ENCODE measurements at places on chromosomes 4 and X.

DNA sequence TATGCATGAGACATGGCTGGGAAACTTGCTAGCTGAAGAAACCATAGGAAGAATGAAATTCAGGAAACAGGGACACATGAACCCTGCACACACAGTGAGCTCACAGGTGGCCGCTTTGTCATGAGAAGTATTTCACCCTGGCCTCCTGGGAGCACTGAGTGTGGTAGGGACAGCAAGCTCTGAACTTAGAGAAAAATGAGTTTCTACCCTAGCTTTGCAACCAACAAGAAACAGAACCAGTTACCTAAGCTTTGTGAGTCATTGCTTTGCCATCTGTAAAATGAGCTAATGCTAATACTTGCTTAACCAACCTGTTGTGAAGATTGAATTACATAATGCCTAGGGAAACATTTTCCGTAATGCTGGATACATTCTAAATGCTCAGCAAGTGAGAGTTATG, 206.6 kb upstream of the HS3ST1 start:
- DNase-seq, result no peak

- DNase-seq, result no peak
Observed at GRCh38 chr4:169096221-169096620, 86.2 kb upstream of the CBR4 start.

DNA sequence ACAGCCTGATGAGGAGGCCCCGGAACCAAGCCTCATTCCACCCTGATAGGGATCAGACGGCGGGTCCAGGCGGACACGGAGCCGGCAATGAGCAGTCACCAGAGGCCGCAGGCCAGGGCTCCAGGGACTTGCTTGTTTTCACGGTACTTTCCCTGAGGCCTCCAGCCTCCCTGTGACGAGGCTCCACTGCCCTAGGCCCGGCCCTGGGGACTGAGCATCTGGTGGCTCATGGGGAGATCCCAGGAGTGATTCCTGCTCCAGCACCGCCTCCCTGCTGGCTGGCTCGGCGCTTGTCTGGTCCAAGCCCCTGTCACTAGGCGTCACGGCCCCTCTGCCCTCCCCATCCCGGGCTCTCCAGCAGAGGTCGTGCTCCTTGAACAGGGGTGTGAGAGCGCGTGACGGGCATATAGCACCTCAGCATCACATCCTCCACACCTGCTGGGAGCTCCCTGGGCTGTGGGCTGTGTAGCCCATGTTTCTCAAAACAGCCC, 14.1 kb downstream of the HTRA3 start:
- DNase-seq, result no peak

DNA sequence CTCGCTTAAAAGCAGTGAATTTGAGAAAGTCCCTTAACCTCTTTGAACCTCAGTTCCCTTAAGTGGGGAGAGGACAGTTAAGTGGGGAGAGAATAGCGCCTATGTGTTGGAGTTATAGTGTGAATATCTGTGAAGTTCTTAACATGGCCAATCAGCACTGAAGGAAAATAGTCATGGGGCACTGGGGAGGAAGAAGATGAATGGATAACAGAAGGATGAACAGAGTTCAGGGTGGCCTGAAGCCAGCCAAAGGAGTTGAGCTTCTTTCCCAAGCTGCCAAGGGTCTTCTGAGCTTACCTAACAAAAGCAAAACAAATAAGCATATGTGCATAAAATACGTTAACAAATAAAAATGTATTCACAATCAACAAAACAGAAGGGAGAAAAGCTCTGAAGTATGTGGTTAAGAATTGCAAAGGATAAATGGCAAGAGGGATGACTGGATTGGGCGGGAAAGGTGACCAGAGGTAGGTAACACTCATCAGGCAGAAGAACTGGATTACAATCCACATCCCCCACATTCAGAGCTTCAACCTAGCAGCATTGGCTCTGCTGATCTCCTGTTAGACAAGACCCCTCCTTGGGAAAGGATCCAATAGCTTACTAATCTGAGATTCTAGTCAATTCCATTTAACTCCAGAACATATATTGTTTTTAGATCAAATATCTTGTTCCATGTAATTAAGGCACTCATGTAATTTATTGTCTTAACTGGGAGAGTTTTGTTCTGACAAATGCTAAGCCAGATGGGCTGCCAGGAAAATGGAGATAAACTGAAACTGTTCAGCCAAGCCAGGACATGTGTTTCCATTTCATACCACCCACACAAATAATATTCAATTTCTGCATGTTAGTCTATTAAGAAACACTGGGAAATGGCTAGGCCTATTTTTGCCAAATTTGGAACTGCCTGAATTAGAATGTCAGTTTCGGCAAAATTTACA, 221.2 kb downstream of the LDB2 start:
- DNase-seq, result no peak

DNA sequence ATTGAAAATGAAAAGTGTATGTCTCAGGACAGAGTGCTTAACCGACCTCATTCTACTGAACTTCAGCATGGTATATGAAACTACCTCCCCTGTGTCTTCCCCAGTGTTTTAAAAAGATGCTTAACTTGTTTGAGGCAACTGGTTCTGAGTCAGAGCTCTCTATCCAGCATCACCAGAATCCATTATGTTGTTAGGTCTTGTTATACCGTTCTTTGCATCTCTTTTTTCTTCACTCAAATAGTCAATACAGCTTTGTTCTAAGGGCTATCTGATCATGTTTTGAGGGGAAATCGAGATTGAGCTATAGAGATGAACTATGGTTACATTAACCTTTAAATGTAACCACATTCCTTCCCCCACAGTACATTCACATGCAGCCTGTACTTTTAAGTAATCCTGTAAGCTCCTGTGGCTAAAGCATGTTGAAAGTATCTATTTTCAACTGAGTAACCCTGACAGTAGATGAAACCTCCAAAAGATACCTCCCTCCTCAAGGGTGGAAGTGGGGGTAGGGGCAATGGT, 514.4 kb downstream of the RPA4 start:
- no peak for DNase-seq

DNA sequence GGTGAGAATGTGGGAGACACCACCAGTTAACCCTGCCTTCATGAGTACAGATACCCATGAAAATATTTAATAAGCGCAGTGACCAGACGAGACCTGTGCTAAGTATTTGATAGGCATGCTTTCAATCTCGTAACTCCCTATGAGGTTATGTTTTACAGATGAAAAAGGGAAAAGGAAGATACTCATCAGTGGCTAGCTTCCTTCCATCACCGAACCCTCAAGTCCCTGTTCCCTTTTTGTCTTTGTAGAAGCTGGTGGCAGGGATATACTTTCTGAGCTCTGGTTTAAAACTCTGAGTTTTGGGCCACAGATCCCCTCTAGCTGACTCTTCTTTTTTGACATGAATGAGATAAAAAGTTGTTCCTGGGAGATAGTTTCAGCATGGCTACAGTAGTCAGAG, 26.3 kb downstream of the AFF1 start:
- no peak for DNase-seq

GRCh38 chr4:113273721-113274220, 224.3 kb downstream of the ANK2 start:
- DNase-seq, result no peak

GRCh38 chrX:36214924-36215323, 295.4 kb downstream of the CFAP47 start:
- no peak for DNase-seq

GRCh38 chr4:87326460-87326859, 3.8 kb upstream of the HSD17B13 start:
- no peak for DNase-seq

Data from activated T-helper 1 cell treated with Interleukin-2 at 50 U/mL for 16 hours (primary cell).